ENCODE measurements at places on chromosomes 7 and 10.

DNA sequence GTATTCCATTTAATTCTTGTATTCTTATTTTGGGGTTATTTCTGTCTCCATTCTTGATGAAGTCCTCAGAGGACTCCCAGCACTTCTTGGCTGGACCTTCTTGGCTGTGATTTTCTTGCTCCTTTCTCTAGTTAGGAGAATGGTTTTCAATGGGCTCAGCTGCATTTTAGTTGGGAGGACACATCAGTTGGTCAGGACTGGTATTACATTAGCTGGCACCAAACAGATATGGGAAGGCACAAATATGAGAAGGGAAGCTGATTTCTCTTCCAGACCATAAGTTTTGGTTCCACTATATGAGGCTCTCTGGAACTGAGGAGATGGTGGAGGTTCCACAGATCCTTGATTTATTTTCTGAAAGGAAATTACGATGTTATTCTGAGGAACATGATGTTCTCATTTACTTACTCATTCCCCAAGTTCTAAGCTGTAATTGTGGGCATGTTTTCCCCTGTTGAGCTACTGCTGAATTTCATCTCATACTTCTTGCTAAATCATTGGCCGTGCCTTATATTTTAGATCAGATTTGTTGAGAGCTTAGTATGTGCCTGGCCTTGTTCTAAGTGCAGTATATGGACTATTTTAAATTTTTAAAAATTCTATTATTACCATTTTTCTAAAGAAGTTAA, 261.0 kb downstream of the THSD7A start:
- DNase-seq = no peak

DNA sequence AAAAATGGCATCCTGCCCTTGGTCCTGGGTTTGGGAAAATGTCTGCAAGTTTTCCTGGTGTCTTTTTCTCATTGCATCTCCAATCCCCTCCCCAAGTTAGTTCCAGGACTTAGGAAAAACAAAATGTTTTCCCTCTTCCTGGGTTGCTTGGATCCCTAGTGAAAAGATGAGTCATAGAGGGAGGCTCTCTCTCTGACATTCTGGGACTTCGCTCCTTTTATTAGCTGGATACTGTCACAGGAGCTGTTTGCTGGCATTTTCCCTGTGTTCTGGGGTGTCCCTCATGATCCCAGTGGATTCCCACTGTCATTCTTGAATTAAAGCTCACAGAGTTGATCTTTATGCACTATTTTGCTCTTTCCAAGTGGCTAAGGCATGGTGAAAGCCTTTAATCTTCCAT, 316.4 kb upstream of the MBL2 start:
- no peak for DNase-seq

DNA sequence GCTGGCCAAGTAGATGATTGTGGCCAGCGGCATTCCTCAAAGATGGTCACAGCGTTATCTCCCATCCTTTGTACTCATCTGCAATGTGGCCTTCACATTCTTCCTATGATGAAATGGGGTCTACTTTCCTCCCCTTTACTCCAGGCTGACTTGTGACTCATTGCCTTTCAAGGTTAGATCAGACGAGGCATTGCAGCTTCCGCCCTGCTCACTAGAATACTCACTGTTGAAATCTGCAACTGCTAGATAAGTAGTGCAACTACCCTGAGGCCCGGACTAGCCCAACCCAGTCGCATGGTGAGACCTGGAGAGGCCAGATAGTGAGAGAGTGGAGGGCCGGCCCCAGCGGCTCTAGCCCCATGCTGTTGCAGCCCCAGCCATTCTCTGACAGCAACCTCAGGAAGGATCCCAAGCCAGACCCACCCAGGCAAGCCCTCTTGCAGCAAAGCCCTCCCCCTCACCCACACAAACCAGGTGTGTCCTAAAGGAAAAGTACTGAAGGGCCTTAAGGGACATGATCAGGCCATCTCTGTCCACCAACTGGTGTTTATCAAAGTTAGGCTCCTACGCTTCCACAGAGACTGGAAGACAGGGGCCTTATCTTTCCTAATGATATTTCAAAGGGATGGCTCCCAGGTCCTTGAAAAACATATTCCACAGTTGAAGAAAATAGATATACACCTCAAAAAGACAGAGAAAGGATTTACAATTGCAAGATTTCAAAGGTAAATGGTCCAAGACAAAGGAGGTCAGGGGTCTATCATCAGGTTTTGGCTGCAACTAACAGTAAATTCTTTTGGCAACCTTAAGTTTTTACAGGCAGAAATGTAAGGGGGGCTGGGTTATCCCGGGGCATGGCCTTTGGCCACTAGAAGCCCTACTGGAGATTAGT, 107.2 kb upstream of the TRIM24 start:
- DNase-seq = no peak

GRCh38 chr7:134777470-134777869, 2.0 kb upstream of the CALD1 start:
- no peak for DNase-seq

DNA sequence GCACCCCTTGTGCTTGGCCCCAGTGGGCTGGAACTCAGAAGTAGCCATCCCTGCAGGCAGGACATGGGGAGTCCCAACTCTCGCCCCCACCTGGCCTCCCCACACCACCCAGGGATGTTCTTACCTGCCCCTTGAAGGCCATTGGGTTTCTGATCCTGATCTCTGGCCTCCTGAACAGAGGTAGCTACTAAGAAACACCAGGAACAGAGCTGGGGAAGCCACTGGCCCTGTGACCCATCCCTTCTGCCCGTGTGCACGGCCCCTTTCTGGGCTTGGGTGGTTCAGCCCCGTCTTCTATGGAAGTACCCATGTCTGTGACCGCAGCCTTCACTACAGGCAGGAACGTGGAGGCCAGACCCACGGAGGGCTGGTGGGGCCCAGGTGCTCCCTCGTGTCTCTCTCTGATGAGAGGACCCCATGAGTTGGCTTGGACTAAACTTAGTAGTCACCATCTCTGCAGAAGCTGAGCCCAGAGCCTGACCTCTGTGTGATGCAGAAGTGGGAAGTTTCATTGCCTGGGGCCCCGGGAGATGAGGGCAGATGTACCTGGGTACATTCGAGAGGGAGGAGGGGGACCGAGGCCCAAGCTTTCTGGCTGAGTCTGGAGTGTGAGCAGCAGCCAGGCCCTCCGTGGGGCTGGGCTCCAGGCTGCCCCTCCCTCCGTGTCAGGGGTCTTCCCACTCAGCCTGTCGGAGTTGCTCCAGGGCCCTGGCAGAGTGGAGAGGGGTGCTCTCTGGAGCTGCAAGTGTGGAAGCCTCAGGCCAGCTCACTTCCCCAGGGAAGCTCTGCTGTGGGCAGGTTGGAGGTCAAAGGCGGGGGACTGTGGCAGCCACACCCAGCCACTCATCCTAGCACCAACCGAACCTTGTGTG, 81.0 kb downstream of the MKI67 start:
- no peak for DNase-seq

GRCh38 chr10:123995082-123995460, 98.3 kb downstream of the CHST15 start:
- no peak for DNase-seq
